ENCODE measurements at places on chromosomes 2 and 18.

DNA sequence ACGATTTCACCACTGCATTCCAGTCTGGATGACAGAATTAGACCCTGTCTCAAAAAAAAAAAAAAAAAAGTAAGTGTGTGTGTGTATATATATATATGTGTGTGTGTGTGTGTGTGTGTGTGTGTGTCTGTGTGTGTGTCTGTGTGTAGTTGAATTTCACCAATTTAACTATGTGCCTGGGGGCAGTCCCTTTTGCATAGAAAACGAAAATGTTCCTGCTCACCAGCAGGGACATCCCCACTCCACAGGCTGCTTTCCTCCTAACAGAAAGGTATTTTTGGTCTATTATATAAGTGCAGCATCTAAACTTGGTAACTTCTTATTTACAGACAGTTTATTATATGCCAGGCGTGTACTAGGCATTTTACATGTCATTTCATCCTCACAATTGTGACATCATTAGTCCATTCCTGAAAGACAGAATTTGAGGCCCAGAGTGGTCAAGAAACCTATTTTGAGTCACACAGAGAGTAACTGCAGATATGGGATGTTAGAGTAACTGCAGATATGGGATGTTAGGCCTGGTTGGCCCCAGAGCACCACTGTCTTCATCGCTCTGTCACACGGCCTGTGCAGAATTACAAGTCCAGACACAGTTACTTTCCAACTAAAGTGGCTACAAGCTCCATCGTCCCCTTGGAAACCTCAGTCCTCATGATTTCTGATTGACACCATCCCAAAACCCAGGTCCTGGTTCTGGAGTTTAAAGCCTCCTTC lies 9.3 kb upstream of the TTL start:
- no peak for DNase-seq

- no peak for DNase-seq
Measured at GRCh38 chr2:10407432-10407831, 40.7 kb downstream of the ODC1 start.

DNA sequence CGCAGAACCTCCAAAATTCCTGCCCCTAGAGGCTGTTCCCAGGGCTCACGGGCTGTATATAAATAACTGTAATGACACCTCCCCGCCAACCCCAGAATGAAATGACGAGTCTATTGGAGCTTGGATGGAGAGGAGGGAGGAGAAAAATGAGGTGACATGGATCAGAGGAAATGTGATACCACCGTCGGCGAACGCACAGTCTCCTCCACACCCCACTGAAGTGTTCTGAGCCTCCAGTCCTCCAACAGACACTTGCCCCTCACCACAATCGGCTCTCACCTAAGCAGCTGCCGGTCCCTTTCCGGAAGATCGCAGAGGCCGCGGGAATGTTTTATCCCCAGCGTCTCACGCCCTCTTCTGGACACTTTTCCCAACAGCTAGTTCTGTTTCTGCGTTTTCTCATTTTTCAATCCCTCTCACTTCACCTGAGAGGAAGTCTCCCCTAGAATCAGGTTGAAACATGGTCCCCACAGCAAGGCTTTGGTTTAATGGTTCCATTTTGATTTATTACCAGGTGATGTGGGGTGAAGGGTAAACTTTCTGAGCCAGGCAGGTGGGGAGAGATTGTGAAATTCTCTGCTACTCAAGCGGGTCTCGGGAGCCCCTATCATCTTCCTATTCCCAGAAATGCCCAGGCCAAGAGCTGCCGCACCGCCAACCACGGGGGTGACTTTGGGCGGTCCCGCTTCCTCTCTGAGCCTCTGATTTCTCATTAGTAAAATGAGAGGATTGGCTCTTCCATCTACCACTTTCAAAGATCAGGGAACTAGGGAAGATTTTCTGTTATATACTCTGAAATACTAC lies 9.1 kb upstream of the MYO5B start:
- DNase-seq: peak; percentile 58

DNA sequence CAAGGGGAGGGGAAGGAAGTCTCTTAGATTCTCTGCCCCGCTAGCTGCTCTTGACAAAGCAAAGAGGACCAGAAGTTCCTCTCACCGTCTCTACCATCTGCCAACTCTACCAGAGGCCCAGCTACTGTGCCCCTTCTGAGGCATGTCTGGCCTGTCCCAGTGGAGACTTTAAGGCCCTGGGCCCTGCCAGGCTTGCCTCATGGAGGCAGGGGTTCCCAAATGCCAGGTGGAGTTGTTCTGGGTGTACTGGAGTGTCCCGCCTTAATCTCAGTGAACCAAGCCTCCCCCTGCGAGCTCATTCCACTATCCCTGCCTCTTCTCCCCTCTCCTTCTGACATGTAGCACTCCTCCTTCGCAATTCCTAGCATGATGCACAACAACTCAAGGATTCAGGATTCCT lies 2.2 kb downstream of the HOXD12 start:
- no peak for DNase-seq

DNA sequence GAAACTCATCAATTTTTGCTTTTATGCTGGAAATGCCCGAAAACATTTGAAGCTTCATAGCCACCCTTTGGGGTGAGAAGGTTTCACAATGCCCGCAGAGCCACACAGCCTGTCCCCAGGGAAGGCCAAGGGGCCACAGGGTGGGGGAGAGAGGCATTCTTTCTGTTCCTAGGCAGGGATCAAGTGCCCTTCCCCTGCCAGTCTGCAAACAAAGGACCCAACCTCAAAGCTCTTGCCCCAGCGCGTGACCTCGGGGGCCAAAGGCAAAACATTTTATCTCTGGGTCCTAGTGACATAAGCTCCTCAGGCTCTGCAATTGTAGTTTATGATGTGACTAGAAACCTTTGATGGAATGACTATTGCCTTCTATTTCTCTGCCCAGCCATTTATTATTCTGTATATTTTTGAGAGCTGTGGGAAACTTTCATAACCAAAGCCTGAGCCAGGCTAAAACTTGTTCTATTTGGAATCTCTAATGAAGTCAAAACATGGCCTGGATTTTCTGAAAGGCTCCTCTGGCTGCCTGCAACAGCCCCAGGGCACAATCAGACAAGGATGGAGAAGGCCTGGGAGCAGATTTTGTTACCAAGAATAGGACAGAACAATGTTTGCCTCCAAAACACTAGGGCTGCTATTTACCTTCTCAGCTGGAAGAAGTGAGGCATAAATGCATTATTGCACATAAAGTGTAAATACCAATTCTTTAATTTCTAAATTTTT lies 137.2 kb upstream of the KCTD1 start:
- no peak for DNase-seq

DNA sequence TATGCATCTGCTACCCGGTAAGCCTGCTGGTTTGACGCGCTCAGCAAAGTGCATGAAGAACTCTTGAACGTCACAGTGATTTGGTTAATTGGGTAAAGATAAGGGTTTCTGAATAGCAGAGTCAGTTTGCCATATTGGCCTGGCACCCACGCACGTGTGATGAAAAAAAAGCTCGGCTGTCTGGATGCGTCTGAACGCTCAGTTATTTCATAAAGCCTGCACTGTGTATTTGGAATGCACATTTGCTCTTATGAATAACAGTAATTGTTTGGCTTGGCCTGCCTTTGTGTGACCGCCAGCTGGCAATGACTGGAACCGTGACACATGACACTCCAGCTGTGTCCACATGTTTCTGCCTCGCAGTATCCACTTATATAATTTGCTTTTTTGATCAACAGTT lies 129.2 kb upstream of the MEIS1 start:
- DNase-seq: no peak

GRCh38 chr2:75053484-75054112 lies 95.2 kb downstream of the POLE4 start:
- peak; percentile 21 for DNase-seq

DNA sequence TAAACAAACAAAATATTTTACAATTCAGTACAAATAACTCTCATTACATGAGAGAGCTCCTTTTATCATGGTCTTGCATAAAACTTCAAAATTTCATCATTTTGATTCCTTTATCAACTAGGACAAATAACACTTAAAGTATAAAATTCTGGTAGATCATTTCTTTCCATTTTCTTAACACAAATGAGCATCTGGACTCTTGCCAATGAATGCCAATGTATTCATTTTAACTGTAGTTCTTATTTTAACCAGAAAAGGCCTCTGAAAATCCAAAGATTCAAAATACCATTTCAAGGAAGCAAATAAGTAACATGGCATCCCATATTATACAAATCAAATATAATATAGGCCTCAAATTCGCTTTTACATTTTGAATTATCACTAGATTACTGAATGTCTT lies 13.8 kb upstream of the POU3F3 start:
- no peak for DNase-seq

DNA sequence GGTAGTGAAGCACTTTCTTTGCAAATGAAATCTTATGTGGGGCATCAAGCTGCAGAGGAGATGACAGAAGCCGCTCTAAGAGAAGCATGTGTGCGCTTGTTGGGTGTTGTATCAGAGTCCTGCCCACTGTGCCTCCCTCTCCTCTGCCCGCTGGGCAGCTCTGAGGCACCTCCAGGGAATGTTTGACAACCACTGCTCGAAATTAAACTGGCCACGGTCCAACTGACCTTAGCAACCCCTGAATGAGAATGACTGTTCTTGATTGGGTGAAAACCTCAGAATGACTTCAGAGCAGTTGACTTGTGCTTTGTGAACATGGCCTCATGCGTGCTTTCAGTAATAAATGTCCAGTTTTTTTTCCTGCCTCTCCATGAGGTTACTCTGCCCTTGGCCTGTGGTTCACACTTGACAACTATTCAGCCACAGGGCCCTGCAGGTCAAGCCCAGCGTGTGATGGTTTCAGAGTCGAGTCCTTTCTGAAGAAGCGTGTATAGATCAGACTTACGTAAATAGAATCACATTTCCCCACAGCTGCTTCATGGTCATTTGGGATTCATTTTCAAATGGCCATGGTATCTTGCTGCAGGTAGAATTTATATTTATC lies 94.9 kb downstream of the SLC4A3 start:
- no peak for DNase-seq

DNA sequence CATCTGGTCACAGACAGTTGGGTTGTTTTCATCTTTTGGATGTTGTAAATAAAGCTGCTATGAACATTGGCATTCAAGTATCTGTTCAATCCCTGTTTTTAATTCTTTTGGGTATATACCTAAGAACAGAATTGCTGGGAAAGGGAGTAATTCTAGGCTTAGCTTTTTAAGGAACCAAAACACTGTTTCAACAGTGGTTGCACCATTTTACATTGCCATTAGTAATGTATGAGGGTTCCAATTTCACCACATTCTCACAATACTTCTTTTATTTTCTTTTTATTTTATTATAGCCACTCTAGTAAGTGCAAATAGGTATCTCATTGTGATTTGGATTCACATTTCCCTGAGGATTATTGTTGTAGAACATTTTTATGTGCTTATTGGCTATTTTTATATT lies 108.9 kb upstream of the GLS start:
- no peak for DNase-seq

DNA sequence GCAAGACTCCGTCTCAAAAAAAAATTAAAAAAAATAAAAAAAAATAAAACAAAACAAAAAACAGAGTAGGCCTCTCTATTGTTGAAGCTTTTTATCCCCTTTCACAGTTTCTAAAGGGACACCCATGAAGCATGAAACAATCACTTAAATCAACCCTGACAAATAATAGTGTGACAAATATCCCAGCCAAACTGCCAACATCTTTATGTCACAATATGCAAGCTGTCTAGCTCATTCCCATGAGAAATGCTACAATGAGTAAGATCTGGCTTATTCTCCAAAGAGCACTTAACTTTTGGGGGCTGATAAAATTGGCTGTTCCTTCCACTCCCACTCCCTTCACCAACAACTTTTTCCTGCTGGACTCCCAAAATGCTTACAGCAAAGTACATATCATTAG lies 21.7 kb upstream of the ABCA12 start:
- no peak for DNase-seq

GRCh38 chr18:61892683-61893308 lies at the start of gene RNF152:
RNF152 (minus strand) TSS chr18:61893007; CDS start chr18:61816463, 76,544 bp downstream.
- DNase-seq: peak; percentile 42

GRCh38 chr2:76429374-76429773 lies 718.7 kb upstream of the GCFC2 start:
- no peak for DNase-seq

GRCh38 chr2:1869248-1869647 lies 124.9 kb upstream of the PXDN start:
- no peak for DNase-seq

DNA sequence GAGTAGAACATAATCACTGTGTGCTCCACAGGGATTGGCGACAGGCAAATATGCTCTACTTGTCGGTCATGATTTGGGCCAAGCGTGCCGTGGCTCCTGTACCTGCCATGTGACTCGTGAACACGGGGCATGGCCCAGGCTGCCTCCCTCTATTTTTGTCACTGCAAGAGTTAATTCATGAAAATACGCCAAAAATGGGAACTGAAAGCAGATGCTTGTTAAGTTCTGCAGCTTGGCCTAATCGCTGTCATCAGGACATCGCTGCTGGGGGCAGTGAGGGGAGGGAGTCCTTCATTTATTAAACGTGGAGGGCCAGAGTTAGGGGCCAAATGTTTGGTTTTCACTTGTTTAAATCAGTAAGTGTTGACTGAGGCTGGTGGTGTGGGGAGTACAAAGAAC lies 177.8 kb downstream of the BCL2 start:
- DNase-seq: no peak

GRCh38 chr18:9629709-9630108 lies 15.3 kb upstream of the PPP4R1 start:
- peak; percentile 52 for DNase-seq

GRCh38 chr2:151826737-151827157 lies 1.5 kb downstream of the ARL5A start:
- DNase-seq: peak; percentile 8

DNA sequence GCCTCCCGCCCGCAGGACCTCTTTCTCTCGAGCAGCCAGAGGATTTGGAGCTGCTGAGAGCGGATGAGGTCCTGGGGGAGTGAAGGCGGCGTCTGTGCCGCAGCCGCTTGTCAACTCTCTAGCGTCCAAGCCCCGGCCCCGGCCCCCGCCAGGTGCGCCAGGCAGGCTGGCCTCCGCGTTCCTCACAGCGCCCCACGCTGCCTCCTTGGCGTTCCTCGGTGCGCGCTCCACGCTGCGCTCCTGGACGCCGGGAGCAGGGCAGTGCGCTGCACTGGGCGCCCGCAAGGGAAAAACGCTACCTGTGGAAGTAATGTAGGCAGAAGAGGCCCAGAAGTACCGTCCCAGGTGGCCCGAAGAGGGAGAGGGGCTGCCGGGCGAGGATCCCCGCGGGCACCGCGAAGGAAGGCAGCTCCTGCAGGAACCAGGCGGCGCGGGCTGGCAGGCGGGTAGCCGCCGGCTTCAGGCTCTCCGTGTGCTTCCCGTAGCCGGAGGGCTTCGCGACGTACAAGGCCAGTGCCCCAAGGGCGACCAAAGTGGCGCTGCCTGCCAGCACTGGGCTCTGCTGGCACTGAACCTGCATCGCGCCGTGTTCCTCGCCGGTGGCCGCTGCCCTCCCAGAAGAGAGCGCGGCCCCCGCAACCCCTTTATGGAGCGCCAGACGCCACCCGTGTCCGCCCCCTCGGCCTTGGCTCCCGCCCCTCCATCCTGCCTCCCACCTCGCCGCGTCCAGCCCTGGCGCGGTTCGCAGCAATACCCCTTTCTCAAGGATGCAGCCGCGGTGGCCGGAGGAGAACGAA lies at the start of gene SRD5A2:
Gene SRD5A2 (minus strand): TSS at position 618 of the 797 bp plus-strand sequence. CDS start 38 bp downstream, at position 580.
- no peak for DNase-seq
